ENCODE measurements at places on chromosomes 11 and 22. TPM values are rescaled to one million over a fixed set of nuclear protein-coding genes. Genes with fewer than 3 reads are reported as not detected.

DNA sequence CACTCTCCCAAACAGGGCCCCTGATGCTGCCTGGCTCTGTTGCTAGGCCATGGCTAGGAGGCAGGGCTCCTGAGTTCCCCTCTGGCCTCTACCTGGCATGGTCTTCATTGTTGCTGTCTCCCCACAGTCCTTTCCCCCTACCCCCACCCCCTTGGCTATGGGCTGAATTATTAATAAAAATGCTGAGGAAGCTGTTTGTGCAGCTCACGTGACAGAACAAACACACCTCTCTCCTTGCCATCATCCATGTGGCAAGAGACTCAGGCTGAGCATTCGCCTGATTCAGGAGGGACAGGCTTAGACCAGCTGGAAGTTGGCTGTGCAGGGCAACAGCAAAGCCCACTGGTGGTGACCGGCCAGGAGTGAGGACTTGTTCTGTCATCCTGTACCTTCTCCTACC, 4.2 kb upstream of the SYT7 start:
- no peaks in the 10 kb centered on the region for H3K36me3 ChIP-seq
- DNase-seq = no peak
- H3K4me1 ChIP-seq = peaks cover 12% of the 10 kb centered on the region
- no peak overlapping the region for H3K4me3 ChIP-seq

Gene LRRC75B
- 2.6 TPM for total RNA-seq

GRCh38 chr11:44094260-44094868, 1.1 kb upstream of the EXT2 start:
- H3K27me3 ChIP-seq = no peaks in the 10 kb centered on the region
- H3K4me1 ChIP-seq = peaks cover 22% of the 10 kb centered on the region
- peak; percentile 94 for DNase-seq
- peaks cover 6% of the 10 kb centered on the region for H3K36me3 ChIP-seq

GRCh38 chr11:11427542-11427941, 74.5 kb upstream of the CSNK2A3 start:
- no peak overlapping the region for H3K4me3 ChIP-seq
- H3K27me3 ChIP-seq = no peaks in the 10 kb centered on the region
- no peaks in the 10 kb centered on the region for H3K36me3 ChIP-seq
- DNase-seq = no peak
- H3K4me1 ChIP-seq = no peaks in the 10 kb centered on the region
- H3K27ac ChIP-seq = no peak overlapping the region

DNA sequence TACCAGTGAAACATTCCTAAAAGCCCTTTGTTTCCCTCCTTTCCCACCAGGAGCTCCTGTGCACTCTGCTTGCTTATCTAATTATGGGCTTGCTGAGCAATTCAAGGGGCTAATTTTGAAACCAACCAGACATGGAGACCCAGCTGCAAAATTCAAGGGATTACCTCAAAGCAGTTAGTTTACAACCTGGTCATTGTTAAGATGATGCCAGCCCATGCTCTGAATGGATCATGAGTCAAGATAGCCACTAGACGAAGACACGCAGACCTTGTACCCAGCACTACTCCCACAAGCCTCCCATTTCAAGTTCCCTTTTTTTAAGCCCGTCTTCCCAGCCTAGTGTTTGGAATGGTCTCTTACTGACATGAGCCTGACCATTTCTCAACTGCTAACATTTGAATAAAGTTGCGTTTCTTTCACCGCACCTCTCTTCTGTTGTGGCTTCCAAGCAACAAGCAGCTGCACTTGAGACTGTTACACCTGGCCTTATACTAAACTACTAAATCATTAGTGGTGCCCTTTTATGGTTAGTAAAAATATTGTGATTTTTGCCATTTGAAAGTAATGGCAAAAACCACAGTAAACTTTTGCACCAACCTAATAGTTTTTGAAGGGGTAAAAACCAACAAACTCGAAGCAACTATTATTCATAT, 315.3 kb upstream of the LUZP2 start:
- no peaks in the 10 kb centered on the region for H3K4me1 ChIP-seq
- no peak overlapping the region for H3K4me3 ChIP-seq
- DNase-seq = no peak

Gene OR56A4
- not detected for total RNA-seq

GRCh38 chr11:113895367-113896155, 9.0 kb upstream of the HTR3B start:
- peaks cover 1% of the 10 kb centered on the region for H3K4me1 ChIP-seq
- no peaks in the 10 kb centered on the region for H3K36me3 ChIP-seq
- no peak overlapping the region for H3K4me3 ChIP-seq

Gene PRSS23
- total RNA-seq = 43.9 TPM

GRCh38 chr22:48955351-48956311, 872.0 kb downstream of the BRD1 start:
- no peaks in the 10 kb centered on the region for H3K4me1 ChIP-seq
- no peaks in the 10 kb centered on the region for H3K36me3 ChIP-seq
- DNase-seq = no peak
- no peaks in the 10 kb centered on the region for H3K27me3 ChIP-seq
- H3K27ac ChIP-seq = no peak overlapping the region

DNA sequence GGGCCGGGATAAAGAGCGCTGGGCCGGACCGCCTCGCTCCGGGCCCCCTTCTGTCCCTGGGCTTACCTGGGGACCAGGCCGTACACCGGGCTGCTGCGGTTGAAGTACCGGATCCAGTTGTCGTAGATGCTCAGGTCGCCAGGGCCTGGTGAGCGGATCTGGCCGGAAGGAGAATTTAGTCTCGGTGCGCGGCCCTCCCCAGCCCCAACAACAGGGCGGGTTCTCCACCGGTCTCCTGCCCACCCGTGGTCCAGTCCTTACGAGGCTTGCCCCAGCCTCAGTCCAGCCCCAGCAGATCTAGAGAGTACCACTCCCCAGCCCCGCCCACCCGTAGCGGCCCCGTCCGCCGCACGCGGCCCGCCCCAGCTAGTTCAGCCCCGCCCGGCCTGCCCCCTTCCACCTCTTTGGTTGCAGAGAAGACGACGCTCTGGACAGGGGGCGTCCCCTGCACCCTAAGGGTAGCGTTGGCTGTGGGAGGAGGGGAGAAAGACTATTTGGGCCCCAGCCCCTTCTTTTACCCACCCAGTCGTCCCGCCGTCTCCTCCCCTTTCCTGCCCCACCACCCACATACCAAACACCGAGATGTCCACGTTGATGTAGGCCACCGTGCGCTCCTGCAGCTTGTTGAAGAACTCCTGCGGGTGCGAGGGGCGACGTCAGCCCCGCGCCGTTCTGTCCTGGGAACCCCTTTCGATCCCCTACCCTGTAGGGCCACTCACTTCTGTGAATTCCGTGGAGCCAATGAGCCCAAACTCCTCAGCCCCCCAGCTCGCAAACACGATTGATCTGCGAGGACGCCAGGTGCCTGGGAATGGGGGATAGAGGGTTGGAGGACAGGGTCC, 6.8 kb downstream of the SAC3D1 start:
- peak overlapping the region; percentile 82 for H3K4me3 ChIP-seq
- H3K36me3 ChIP-seq = peaks cover 9% of the 10 kb centered on the region
- peak overlapping the region; percentile 79 for H3K27ac ChIP-seq
- H3K27me3 ChIP-seq = no peaks in the 10 kb centered on the region

GRCh38 chr11:106238704-106239360, 161.4 kb downstream of the AASDHPPT start:
- no peak overlapping the region for H3K4me3 ChIP-seq
- no peaks in the 10 kb centered on the region for H3K4me1 ChIP-seq
- no peaks in the 10 kb centered on the region for H3K27me3 ChIP-seq
- H3K27ac ChIP-seq = no peak overlapping the region

Gene FIBP
- total RNA-seq = 91.0 TPM

- peaks cover 27% of the 10 kb centered on the region for H3K4me1 ChIP-seq
- H3K4me3 ChIP-seq = peak overlapping the region; percentile 89
- no peaks in the 10 kb centered on the region for H3K27me3 ChIP-seq
- H3K27ac ChIP-seq = peak overlapping the region; percentile 95
- peaks cover 15% of the 10 kb centered on the region for H3K36me3 ChIP-seq
- DNase-seq = peak; percentile 80
These were observed 928 bp downstream of the FBXO7 start for GRCh38 chr22:32475468-32476010.

- no peaks in the 10 kb centered on the region for H3K36me3 ChIP-seq
- peaks cover 4% of the 10 kb centered on the region for H3K27me3 ChIP-seq
- no peak overlapping the region for H3K27ac ChIP-seq
- no peak for DNase-seq
These were observed 104.3 kb downstream of the KCNQ1 start for GRCh38 chr11:2549080-2549479.

Gene CCDC15
- 4.1 TPM for total RNA-seq

Gene IFTAP
- 1.7 TPM for total RNA-seq

GRCh38 chr11:3146612-3147256, 18.4 kb downstream of the OSBPL5 start:
- no peaks in the 10 kb centered on the region for H3K27me3 ChIP-seq
- no peaks in the 10 kb centered on the region for H3K36me3 ChIP-seq
- H3K4me1 ChIP-seq = no peaks in the 10 kb centered on the region

Gene E2F8
- total RNA-seq = 29.0 TPM

Gene DCHS1
- 0.36 TPM for total RNA-seq

Gene PKNOX2
- not detected for total RNA-seq

DNA sequence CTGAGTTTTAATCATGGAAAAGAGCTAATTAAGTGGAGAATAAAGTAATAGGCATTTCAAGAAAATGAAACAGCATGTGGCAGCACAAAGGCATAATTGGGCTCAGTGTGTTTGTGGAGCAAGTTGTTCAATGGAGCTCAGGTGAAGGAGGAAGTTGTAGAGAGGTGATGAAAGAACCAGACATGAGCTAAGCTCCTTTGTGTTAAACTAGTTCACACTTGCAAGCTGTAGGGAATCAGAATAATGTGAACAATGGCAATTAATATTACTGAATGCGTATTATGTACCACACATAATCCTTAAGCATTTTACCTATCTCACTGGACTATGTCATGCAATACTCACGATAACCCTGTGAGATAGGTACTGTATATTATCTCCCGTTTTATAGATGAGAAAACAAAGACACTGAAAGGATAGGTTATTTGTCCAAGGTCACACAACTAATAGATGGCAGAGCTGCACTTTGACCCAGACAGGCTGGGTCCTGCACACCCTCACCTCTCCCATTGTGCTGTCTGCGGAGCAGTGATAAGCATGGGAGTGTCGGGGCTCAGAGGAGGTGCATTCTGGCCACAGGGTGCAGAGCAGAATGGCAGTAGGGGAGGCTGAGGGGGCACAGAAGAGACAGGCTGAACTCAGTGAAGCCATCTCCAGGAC, 8.9 kb downstream of the OLFML1 start:
- H3K4me1 ChIP-seq = peaks cover 3% of the 10 kb centered on the region
- no peak overlapping the region for H3K27ac ChIP-seq
- H3K27me3 ChIP-seq = peaks cover 2% of the 10 kb centered on the region
- no peaks in the 10 kb centered on the region for H3K36me3 ChIP-seq
- no peak overlapping the region for H3K4me3 ChIP-seq

DNA sequence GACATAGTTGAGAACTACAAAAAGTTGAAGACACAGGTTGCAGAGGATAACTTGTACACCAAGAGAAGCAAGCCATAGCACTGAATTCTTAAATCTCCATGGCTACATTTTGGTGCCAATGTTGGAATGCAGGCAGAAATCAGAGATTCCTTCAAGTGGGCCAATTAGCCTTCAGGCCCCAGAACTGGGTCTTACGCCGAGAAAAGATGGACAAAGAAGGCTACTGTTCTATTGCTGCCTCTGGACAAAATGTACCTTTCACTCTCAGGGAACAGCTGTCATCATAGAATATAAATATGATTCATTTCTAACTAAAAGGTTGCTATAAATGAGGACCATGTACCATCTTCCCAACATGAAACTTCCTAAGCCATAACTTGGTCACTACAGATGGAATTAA, 13.7 kb downstream of the TMEM216 start:
- no peak overlapping the region for H3K4me3 ChIP-seq
- peaks cover 4% of the 10 kb centered on the region for H3K4me1 ChIP-seq
- DNase-seq = no peak
- H3K27me3 ChIP-seq = no peaks in the 10 kb centered on the region
- H3K27ac ChIP-seq = no peak overlapping the region
- peaks cover 71% of the 10 kb centered on the region for H3K36me3 ChIP-seq

Gene MTA2
- 219 TPM for total RNA-seq

Gene RIN1
- 1.1 TPM for total RNA-seq

Gene FGF4
- total RNA-seq = not detected

GRCh38 chr11:65055538-65055937, 2.8 kb downstream of the NAALADL1 start:
- peaks cover 16% of the 10 kb centered on the region for H3K4me1 ChIP-seq
- H3K4me3 ChIP-seq = no peak overlapping the region
- DNase-seq = no peak
- H3K27me3 ChIP-seq = peaks cover 7% of the 10 kb centered on the region
- no peaks in the 10 kb centered on the region for H3K36me3 ChIP-seq

GRCh38 chr11:119445379-119445778, 22.4 kb upstream of the THY1 start:
- peaks cover 7% of the 10 kb centered on the region for H3K4me1 ChIP-seq
- H3K27ac ChIP-seq = no peak overlapping the region
- no peaks in the 10 kb centered on the region for H3K36me3 ChIP-seq
- no peak for DNase-seq
- peaks cover 24% of the 10 kb centered on the region for H3K27me3 ChIP-seq

Gene RCN1
- total RNA-seq = 30.6 TPM

GRCh38 chr11:116687458-116688201, 85.2 kb downstream of the BUD13 start:
- DNase-seq = no peak
- no peak overlapping the region for H3K27ac ChIP-seq
- no peak overlapping the region for H3K4me3 ChIP-seq
- H3K36me3 ChIP-seq = no peaks in the 10 kb centered on the region
- H3K4me1 ChIP-seq = no peaks in the 10 kb centered on the region
- peaks cover 9% of the 10 kb centered on the region for H3K27me3 ChIP-seq

GRCh38 chr22:33049119-33049729, 9.0 kb downstream of the SYN3 start:
- peak; percentile 84 for DNase-seq
- H3K4me3 ChIP-seq = no peak overlapping the region
- H3K4me1 ChIP-seq = no peaks in the 10 kb centered on the region
- H3K27ac ChIP-seq = no peak overlapping the region

GRCh38 chr11:44507896-44508445, 57.5 kb upstream of the CD82 start:
- H3K4me1 ChIP-seq = no peaks in the 10 kb centered on the region
- no peak overlapping the region for H3K27ac ChIP-seq
- no peaks in the 10 kb centered on the region for H3K36me3 ChIP-seq
- H3K27me3 ChIP-seq = peaks cover 17% of the 10 kb centered on the region
- no peak overlapping the region for H3K4me3 ChIP-seq

Gene DEFB131B
- not detected for total RNA-seq

- H3K27ac ChIP-seq = no peak overlapping the region
- peaks cover 8% of the 10 kb centered on the region for H3K27me3 ChIP-seq
- H3K4me3 ChIP-seq = no peak overlapping the region
- no peaks in the 10 kb centered on the region for H3K36me3 ChIP-seq
These were observed 60.4 kb upstream of the HSPA8 start for GRCh38 chr11:123122341-123122740.

GRCh38 chr11:28757725-28758515, 649.7 kb downstream of the METTL15 start:
- H3K27ac ChIP-seq = no peak overlapping the region
- H3K27me3 ChIP-seq = no peaks in the 10 kb centered on the region
- no peak for DNase-seq
- H3K36me3 ChIP-seq = no peaks in the 10 kb centered on the region
- H3K4me1 ChIP-seq = no peaks in the 10 kb centered on the region
